ENCODE measurements at places on chromosomes 2 and 18.

- DNase-seq = no peak
Measured at GRCh38 chr2:202410092-202410491, 34.0 kb downstream of the BMPR2 start.

- no peak for DNase-seq
Measured at GRCh38 chr2:134408386-134408785, 154.5 kb downstream of the MGAT5 start.

DNA sequence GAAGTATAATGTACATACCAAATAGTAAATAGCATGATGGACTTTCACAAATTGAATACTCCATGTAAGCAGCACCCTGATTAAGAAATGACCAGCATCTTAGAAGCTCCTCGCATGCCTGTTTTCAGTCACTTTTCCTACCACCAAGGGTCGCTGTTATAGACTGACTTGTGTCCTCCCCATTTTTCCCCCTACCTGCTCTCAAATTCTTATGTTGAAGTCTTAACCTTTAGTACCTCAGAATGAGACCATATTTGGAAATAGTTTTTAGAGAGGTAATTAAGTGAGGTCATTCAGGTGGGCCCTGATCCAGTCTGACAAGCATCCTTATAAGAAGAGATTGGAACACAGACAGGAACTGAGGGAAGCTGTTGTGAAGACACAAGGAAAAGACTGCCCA lies 125.9 kb downstream of the LYPD6 start:
- DNase-seq = no peak

- no peak for DNase-seq
Measured at GRCh38 chr2:27379383-27379835, 1.1 kb downstream of the ZNF513 start.

DNA sequence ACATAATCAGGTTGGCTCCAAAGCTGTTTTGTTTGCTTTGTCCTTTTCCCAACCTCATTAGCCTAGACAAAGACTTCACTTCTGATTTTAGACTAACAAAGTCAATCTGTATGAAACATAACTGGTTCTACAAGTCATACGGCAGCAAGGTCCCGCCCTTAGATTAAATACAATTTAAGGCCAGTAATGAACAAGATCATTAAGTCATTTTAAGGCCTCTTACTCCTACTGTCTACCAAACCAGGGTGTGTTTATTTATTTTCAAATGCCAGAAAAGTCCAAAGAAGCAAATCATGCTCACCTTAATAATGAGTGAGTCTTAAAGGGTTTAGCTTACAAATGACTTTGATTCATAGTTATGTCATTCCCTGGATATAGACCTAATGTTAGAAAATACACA lies 148.4 kb upstream of the ACVR2A start:
- DNase-seq = no peak
